Hematopoietic multipotent progenitor cell (in vitro differentiated cells): ENCODE measurements at places on chromosomes 16 and 17.

DNA sequence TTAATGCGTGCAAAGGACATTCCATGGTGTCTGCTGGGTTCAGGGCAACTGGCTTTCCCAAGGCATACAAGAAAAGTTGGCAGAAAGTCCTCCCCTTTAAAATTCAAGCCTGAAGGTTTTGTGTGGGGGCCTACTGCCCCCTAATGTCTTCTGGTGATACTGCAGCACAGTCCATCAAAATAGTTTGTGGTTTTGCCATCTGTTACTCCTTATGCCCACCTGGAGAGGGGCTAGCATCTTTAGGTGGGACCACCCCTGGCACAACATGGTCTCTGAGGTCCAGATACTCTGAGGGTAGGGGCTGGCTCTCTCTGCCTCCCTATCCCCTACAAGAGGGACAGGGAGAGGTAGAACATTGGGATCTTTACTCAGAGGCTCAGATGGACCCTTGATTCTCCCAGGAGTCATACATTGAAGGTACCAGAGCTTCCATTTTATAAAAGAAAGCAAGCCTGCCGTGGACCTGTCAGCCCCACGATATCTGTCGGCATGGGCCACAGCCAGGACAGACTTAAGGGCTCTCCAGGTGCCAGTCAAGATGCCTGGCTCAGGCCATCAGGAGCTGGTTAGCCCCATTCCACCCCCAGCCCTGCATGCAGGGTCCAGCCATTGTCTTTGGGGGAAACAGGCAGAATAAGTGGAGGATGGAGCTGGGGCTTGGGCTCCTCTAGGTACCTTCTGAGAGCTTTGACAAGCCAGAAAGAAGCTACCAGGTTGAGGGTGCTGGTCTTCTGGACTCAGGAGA is 6.3 kb downstream of the ESRP2 start:
- DNase-seq, result peak; percentile 42

DNA sequence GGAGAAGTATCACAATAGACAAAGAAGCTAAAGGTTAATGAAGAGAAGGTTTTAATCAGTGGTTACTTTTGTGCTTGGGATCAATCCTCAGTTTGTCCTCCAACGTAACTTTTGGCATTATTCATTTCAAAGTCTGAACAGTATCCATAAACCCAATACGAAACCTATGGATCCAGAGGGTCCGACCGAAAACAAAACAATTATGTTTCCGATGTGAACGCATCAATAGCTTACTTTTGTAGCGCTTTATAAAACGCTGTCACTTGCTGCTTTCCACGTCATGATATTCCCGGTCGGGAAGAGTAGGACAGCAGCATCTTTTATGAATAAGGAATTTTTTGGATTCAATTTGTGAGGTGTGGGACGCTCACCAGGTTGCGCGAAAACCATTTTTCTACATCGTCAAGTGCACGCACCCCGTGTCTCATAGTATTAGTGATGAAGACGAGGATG is 383.8 kb downstream of the ZFHX3 start:
- no peak for DNase-seq

- DNase-seq, result no peak
These were observed 91.5 kb downstream of the NPIPB11 start for GRCh38 chr16:29315046-29315445.

DNA sequence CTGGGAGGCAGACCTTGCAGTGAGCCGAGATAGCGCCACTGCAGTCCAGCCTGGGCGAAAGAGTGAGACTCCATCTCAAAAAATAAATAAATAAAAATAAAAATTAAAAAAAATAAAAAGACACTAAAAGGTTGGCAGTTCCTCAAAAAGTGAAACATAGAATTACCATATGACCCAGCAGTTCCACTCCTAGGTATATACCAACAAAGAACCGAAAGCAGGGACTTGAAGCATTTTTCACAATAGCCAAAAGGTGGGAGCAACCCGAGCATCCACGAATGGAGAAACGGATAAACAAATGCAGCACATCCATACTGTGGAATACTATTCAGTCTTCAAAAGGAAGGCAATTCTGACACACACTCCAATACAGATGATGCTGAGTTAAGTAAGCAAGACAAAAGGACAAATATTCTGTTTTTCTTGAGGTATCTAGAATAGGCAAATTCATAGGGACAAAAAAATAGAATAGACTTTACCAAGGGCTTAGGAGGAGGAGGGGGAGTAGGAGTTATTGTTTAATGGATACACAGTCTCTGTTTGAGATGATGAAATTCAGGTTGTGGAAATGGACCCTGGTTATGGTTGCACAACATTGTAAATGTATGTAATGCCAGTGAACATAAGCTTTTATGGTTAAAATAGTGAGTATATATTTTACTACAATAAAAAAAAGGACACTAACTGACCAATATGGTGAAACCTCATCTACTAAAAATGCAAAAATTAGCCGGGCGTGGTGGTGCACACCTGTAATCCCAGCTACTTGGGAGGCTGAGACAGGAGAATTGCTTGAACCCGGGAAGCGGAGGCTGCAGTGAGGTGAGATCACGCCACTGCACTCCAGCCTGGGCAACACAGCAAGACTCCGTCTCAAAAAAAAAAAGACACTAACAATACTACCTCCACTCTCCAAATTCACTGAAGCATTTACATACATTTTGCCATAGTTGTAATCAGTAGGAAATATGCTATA is 27.0 kb upstream of the SLC35B1 start:
- DNase-seq, result no peak

DNA sequence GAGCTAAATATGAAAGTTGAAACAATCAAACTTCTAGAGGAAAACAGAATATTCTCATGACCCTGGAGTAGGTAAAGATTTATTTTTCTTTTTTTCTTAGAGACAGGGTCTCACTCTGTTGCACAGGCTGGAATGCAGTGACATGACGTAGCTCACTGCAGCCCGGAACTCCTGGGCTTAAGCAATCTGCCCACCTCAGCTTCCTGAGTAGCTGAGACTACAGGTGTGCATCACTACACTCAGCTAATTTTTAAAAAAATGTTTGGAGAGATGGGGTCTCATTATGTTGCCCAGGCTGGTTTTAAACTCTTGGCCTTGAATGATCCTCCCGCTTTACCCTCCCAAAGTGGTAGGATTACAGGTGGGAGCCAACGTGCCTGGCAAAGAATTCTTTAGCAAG is 15.5 kb downstream of the IKZF3 start:
- DNase-seq, result no peak

GRCh38 chr16:77617996-77618395 is 104.3 kb upstream of the NUDT7 start:
- no peak for DNase-seq

DNA sequence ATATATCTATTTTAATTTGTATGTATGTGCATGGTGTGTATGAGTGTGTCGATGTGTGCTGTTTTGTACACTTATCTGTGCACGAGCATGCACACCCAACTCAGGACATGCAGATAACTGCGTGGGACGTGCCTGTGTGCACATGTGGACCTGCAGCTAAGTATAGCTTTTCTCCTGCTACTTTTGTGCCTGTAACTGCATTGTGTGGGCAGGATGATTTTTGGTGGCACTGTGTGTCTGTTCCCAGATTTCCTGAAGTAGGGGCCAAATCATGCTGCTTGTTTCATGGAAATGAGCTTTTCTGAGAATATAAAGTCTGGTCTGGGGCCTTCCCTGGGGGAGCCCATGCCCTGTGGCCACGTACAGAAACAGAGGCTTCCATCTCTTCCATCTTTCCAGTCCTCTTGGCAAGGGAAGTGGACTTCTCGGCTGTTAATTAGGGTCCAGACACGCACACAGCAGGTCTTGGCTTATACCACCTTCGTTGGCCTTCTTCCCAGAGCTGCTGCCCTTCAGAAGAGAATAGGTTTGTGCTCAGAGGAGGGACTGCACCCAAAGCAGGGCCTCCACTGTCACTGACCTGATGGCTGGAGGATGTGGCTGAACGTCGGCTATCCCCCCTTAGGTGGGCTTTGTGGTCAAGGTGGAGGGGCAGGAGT is 30.2 kb downstream of the SPNS3 start:
- no peak for DNase-seq
